ENCODE measurements at places on chromosomes 1 and 21.
A peak's percentile ranks its signal among the peaks of the same experiment; 100 is the strongest.

- no peak for DNase-seq
These were observed 106.5 kb upstream of the EDEM3 start for GRCh38 chr1:184860985-184861754.

GRCh38 chr1:2212532-2213491 is 15.3 kb upstream of the SKI start:
- DNase-seq, result peak; percentile 50

DNA sequence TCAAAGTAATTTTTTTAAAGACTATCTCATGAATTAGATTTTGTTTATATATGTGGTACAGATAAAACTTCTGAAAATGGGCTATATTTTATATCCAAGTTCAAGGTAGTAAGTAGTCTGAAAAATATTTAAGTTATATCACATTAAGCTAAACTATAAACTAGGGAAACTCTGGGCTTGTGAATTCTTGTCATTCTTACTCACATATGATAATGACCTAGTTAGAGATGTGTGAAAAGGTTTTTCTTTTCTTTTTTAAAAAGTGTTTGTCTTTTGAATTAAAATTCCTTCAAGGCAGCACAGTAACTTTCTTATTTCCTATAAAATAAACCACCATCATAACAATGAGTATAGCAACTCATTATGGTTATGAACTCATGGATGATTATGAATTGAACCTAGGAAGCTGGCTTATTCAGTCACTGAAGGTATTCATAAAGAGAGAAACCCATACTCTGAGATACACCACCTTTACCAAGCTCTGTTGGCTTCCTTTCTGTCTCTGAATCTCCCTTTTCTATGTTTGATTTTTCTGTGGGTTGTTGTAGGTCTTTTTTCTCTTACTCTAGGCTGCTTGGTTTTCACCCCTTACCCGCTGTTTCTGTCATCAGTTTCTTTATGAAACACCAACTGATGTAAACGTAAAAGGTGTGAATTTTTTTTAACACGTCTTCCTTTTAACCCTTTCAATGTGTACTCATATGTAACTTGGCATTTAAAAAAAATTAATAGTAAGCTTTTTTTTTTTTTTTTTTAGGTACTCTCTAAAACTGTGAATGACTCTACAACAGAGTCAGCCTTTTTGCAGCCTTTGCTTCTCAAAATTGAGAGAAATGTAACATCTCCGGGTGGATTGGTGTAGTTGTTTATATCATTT is 25.2 kb downstream of the IL12RB2 start:
- no peak for DNase-seq

DNA sequence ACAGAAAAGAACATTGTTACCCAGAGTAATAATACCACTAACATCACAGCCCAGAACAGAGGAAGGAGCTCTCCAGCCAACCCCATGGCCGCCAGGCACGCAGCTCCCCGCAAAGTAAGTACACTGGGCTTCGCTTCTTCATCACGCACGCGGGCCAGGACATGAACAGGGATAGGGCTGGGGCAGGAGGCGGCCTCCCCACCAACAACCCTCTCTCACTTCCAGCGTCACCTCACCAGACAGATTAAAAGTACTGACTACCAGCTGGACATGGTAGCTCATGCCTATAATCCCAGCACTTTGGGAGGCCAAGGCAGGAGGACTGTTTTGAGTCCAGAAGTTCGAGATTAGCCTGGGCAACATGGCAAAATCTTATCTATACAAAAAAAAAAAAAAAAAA is 78.3 kb downstream of the NPHP4 start:
- no peak for DNase-seq

- peak; percentile 89 for DNase-seq
These were observed 3.6 kb downstream of the ALG14 start for GRCh38 chr1:95068956-95069709.

DNA sequence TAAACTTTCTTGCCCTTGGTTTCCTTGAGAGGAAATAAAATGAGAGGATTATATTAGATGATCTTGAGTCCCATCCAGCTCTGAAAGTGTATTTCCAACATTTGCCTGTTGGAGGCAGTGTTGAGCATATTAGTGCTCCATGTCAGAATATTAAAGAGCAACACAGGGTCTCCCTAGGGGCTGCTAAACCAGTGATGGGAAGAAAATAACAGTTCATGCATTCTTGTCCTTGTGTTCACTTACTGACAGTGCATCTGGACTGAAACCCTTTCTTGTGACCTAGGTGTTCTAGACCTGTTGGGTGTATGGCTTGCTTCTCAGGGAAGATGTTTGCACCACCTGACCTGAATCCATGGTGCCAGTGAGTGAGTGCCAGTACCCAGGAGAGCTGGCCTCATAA is 124.7 kb upstream of the KIAA0040 start:
- DNase-seq, result no peak

GRCh38 chr1:115450501-115451040 is 112.5 kb upstream of the NGF start:
- DNase-seq, result no peak

DNA sequence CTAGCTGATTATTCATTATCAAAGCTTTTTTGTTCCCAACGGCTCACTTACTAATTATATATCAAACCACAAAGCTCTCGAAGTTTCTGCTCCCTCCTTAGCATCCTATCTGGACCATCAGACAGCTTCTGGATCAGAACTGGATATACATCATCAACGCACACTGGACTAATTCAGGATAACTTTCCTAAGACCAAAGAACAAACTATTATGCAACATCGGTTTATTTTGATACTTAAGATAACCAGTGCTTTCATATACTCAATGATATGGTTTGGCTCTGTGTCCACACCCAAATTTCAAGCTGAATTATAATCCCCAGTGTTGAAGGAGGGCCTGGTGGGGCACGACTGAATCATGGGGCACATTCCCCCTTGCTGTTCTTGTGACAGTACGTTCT is 110.8 kb downstream of the SMYD3 start:
- no peak for DNase-seq

- DNase-seq, result no peak
These were observed 17.0 kb downstream of the LAMC2 start for GRCh38 chr1:183203094-183203493.

- no peak for DNase-seq
These were observed 30.3 kb upstream of the COL6A2 start for GRCh38 chr21:46067505-46068201.

DNA sequence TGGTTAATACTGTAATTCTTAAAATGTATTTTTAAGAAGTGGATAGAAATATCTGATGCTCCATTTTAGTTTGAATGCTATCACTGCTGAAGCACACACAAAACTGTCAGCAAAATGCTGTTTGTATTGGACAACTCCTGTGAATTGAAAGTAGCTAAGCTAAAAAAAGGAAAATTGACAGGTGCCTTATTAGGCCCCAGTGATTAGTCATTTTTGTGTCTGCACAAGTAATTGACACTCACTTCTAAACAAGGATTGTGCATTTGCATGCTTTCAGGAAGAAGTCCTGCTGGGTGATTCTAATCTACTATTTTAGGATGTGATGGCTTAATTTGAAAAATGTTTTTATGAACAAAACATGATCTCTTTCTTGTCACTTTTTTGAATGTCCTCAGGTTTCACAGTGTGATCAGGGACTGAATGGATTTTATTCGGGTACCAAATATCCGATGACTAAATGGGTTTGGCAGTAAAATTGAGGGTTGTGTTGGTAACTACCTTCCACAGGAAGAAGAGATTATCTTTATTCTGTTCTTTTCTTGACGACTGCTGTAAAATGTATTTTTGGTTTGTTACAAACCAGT is 13.0 kb upstream of the MAP3K7CL start:
- no peak for DNase-seq

- DNase-seq, result no peak
These were observed 356.9 kb downstream of the SIPA1L2 start for GRCh38 chr1:232273011-232273410.

DNA sequence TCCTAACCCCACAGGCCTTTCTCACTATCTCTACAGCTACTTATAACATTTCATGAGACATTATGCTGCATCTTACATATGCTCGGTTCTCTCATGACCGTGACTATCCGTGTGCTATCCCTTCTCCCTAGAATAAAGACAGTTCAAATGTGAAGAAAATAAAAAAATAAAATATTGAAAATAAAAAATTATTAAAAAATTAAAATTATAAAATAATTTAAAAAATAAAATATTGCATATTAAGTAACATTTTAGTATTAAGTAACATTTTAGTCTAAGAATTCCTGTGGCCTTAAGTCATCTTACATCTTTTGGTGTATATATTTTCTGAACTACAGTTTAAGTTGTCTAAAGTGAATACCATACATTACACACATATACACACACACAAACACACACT is 415.5 kb downstream of the DPYD start:
- no peak for DNase-seq

- no peak for DNase-seq
These were observed 120.5 kb downstream of the LTN1 start for GRCh38 chr21:28872218-28872617.

DNA sequence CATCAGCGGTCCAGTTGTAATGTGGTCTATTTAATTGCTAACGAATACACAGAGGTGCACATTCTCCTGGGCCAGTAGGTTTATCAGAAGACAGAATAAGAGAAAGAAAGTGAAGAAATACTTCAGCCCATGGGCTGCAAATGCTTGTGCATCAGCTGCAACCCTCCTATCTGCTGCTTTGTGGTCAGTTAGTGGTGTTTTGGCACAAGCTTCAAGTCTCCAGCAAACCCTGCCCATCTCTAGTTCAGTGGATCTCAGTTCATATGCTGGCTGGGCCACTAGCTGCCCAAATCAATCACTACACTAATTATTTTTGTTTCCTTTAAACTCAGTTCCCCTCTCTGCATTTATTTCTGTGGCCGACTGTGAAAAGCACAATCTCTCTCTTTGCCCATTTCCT is 124.2 kb downstream of the KCNJ6 start:
- no peak for DNase-seq

DNA sequence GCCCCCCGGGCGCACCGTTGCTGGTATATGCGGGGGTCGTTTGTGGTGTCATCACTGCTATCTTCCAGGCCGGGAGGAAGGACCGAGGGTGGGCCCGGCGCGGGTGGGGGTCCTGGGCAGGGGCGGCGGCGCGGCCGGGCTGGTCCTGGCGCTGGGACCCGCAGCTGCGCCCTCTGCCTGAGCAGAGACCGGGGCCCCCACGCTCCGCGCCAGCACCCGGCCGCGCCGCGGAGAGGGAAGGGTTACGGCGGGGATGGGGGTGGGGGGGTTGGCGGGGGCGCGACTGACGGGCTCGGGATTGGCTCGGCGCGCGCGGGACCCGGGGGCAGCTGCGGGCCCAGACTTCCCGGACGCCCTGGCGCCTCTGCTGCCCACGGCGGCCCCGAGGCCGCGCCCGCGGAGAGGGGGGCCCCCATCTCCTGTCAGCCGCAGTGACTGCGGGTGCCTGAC is 13.8 kb upstream of the SAMD11 start:
- no peak for DNase-seq

DNA sequence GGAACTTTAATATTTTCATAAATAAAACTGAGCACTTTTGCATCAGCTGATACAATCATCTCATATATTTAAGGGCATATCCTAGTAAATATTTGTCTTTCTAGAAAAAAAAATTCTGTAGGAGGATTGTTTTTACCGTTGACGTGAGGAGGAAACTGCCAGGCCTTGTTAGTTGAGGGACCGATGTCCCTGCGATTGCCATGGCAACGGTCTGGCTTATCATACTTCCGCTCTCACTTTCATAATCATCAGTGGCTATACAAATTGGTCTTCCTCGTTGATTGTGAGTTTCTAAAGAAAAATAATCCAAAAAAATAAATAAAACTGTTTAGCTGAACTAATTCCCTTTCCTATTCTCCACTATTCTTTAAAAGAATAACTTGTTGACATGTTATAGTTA is 69.3 kb upstream of the ANGPTL3 start:
- DNase-seq, result no peak

GRCh38 chr1:118115567-118116295 is 69.3 kb downstream of the SPAG17 start:
- DNase-seq, result no peak

DNA sequence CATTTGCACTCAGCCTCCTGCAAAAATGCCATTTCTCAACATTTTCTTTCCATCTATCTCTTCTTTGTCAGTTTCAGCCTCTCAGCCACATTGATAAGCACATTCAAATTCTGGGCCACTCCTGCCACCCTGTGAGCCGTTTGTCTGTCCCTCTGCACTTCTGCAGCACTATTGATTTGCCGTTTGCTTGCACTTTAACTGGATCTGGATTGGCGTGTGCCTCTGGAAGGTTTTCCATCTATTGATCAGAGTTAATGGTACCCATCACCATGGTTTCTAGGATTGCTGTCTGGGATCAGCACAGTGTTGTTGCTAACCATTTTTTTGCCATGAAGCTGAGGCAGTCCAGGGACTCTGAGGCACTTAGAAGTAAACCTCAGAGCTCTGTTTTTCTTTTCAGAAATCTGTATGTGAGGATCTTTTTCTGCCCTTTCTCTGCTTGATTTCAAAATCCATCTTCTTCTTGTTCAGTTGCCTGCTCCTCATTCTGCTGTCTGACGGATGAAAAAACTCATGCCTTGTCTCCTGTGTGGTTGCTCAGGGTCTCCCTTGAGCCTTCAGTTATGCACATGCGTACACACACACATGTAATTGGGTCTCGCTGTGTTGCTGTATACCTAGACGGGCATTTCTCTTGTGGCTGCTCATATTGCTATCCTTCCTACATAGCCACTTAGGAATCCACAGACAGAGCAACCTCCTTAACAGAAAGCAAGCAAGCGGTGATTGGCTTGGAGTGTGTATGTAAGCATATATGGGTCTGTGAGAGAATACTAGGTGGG is 67.9 kb downstream of the NOS1AP start:
- no peak for DNase-seq

- DNase-seq, result no peak
These were observed 9.0 kb downstream of the BTBD19 start for GRCh38 chr1:44817307-44817706.

- DNase-seq, result no peak
These were observed 50.7 kb downstream of the HMGB4 start for GRCh38 chr1:33914531-33914930.

DNA sequence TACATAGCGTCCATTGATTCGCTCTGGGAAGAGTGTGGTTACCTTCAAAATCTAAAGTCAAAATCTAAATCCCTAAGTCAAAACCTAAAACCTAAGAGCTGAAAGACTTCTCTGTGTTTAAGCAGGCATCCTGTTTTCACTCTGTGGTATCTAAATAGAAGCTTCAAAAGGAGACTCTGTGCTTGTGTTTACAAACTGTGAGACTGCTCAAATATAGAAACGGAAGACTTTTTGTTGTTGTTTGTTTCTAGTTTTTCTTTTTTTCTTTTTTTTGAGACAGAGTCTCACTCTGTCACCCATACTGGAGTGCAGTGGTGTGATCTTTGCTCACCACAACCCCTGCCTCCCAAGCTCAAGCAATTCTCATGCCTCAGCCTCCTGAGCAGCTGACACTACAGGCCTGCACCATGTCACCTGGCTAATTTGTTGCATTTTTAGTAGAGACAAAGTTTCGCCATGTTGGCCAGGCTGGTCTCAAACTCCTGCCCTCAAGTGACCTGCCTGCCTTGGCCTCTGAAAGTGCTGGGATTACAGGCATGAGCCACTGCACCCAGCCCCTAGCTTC is 425.9 kb downstream of the SMYD3 start:
- peak; percentile 25 for DNase-seq

- no peak for DNase-seq
These were observed 45.3 kb upstream of the PLPPR4 start for GRCh38 chr1:99218999-99219398.

Measured in HepG2 (cell line).